ENCODE measurements at places on chromosomes 1 and 21.

- DNase-seq: no peak
Observed at GRCh38 chr1:213783893-213784292, 203.9 kb upstream of the PROX1 start.

DNA sequence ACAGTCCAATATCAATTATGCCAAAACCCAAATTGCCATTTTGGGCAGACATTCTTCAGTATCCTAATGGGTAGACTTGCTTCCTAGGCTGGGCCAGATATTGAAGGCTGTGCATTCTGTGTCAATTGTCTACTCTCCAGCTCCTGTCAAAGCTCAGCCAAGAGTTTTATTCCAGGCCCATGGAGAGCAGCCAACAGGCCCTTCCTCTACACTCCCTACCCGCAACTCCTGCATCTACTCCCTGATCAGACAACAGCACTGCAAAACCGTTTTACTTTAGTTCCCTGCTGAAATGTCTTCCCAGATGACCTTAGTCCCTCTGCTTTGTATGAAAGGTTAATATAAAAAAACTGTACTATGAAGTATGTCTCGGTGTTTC, 6.6 kb upstream of the ADORA3 start:
- no peak for DNase-seq

GRCh38 chr1:19074361-19074901, 118.0 kb upstream of the IFFO2 start:
- peak; percentile 85 for DNase-seq

GRCh38 chr1:223041481-223041880, 101.6 kb downstream of the TLR5 start:
- DNase-seq: no peak

DNA sequence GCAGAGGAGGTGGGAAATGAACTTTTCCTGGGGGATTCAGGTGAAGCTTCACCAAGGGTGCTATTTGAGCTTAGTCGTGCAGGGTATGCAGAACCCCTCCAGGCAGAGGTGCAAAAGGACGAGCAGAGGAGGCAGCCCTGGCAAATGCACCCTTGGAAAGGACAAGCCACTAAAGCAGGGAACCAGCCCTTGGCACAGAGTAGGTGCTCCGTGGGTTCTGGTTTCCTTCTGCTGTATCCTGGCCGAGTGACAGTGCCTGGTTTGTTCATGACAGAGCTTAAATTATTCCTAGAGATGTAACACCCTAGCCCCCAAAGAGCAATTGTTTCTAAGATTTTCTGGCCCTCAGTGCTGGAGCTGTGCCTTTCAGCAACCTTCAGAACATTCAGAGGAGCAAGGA, 73.4 kb upstream of the SYT6 start:
- no peak for DNase-seq

GRCh38 chr1:109210058-109210457, 3.7 kb upstream of the SARS1 start:
- no peak for DNase-seq

DNA sequence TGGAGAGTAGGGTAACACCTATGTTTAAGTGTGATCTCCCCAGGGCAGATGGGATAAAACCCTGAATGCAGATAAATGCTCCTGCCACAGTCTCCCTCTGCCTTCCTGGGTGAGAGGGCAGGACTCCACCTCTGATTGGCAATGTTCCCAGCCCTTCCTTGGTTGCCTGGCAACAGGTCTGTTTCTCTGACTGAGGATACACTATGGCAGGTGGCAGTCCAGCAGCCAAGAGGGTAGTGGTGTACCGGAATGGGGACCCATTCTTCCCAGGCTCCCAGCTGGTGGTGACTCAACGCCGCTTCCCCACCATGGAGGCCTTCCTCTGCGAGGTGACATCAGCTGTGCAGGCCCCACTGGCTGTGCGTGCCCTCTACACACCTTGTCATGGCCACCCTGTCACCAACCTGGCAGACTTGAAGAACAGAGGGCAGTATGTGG, at the start of gene DCDC2B:
TSS of gene DCDC2B (plus strand) at position 199 of the 438 bp plus-strand sequence. CDS start at position 204, 5 bp downstream.
- no peak for DNase-seq

- no peak for DNase-seq
Observed at GRCh38 chr1:53576381-53576801, 117.2 kb downstream of the DMRTB1 start.

DNA sequence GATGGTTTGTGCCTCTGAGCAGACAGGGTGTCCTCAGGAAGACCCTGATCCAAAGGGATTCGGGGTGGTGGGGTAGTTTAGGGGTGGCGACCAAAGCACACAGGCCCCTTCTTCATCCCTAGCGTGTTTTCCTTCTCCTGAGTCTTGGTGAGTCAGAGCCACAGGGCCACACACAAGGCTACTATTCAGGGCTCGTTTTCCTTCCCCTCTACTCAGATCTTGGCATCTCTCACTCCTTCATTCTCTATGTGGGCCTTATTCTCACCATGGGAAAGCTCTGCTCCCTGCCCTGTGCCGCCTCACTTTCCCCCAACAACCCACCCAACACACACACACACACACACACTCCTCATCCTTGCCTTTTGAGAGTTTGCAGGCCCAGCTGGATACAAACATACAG, 43.6 kb upstream of the WNT2B start:
- no peak for DNase-seq

DNA sequence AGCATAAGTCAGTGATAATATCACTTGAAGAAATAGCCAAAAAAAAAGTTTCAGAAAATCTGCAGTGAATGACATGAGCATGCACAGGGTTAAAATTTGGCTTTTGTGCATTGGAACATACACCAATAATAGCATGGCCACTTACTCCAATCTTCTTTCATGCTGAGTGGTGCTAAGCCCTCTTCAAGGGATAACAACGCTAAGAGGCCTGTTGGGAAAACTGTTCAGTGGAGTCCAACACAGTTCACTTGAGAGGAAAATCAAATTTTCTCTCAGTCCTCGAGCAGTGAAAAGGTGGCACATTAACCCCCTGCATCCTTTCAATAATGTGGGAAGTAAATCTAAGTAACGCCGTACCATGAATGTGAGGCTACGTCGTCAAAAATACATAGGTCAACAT, 264.7 kb downstream of the SPATA17 start:
- DNase-seq: no peak

DNA sequence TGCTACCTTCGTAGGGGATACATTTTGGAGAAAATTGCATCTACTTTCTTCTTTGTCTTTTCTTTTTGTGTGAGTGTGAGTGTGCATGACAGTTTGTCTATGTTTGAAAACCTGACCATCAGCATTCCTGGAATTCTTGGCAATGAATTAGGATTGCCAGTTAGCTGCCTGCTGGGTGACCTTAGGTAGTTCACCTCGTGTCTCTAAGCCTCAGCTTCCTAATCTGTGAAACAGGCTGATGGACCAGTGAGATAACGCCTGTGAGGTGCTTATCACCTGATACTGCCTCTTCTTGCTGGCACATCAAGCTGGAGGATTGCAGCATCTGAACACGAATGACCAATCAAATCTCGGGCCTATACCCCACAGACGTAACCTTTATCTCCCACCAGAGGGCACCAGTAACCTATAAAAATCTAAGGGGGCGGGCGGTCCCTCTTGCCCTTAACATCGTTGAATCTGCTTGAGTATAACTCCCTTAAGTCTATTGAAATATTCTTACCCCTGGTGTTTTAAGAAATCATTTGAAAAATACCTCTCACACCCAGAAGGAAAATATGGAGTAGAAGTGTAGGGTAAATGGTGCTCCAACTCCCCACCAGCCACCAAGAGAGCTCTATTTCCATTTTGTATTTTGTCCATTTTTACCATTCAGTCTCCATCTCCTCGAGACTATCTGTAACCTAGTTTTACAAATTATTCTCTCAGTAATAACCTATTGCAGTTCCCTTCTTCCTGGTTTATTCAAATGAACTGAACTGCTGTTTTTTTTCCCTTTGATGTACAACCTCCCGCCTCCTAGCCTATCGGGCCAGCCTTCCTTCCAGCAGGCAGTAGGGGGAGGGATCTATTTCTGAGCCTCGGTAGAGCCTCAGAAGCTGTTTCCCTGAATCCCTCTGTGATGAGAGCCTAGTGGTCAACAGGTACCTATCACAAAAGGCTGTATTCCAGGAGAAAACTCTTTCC, 49.7 kb downstream of the MDM4 start:
- DNase-seq: peak; percentile 58
